Pancreas (tissue), 10 donors: ENCODE measurements at places on chromosomes 16 and 17. TPM values are rescaled to one million over a fixed set of nuclear protein-coding genes. Genes with fewer than 3 reads are reported as not detected.

DYNLRB2 gene
- 0.46 TPM for total RNA-seq

PERCC1 gene
- 0.23 TPM for total RNA-seq

GRCh38 chr17:62675260-62675659 is 47.8 kb downstream of the MRC2 start:
- H3K27ac ChIP-seq: no peak overlapping the region
- H3K36me3 ChIP-seq: no peaks in the 10 kb centered on the region
- H3K4me1 ChIP-seq: no peaks in the 10 kb centered on the region

GRCh38 chr17:18231164-18231563 is 5.7 kb downstream of the LLGL1 start:
- H3K4me3 ChIP-seq: no peak overlapping the region
- H3K4me1 ChIP-seq: no peaks in the 10 kb centered on the region
- H3K27me3 ChIP-seq: no peaks in the 10 kb centered on the region
